ENCODE measurements at places on chromosomes 1 and 21.

GRCh38 chr1:91745640-91746373 lies 140.1 kb downstream of the TGFBR3 start:
- DNase-seq = no peak

DNA sequence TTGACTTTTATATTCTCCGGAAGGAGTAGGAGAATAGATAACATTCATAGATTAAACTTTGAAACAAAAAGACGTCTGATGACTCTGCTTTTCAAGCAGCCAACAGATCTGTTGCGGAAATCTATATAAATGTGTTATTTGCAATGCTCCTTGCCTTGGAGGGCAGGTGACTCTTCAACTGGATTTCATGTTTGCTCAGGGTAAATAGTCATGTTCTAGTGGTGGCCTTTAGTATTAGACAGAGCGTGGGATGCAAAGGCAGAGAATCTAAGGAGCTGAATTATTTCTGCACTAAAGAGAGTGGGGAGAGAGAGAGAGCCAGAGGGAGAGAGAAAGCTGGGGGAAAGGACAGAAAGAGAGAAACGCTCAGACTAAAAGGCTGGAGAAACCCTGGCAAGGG lies 454.3 kb downstream of the AJAP1 start:
- no peak for DNase-seq

GRCh38 chr1:2213576-2214505 lies 14.3 kb upstream of the SKI start:
- no peak for DNase-seq

DNA sequence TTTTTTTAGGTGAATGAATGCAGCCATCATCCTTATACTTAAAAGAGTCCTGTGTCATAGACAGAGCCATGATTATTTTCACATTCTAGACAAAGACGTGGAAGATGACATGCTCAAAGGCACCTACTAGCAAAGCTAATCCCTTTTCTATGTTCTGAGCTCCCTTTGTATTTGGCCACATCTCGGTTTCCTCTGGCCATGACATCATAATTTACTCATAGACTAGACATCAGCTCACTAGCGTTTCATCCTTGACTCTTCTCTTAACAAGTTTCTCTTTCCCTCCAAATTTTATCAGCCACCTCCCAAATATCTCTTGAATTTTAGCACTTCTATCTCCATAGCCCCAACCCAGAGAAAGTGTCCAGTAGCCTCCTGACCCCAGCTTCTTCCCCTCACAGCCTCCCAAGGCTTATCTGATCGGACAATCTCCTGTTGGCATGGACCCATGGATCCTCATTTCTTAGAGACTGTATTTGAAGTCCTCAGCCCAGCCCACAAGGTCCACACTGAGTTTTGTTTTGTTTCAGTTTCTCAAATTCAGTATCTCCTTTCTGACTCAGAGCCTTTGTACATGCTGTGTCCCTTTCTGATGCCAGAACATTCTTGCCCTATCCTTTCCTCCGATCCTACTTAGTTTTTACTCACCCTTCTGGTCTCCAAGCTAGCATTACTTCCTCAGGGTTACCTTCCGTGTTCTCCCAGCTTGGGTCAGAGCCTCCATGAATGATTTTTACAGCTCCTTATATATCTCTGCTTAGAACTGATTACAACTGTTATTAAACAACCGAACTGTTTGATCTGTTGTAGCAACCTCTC lies 33.0 kb upstream of the EPS8L3 start:
- no peak for DNase-seq

Measured in stimulated activated naive CD8-positive, alpha-beta T cell treated with anti-CD3 and anti-CD28 coated beads, Interleukin-15, Interleukin-2, amounts not matched to agents 100 U/mL and 50 U/mL, for 24 hours (primary cell).